Nephron progenitor cell (in vitro differentiated cells): ENCODE measurements at places on chromosomes 5 and 9.
A peak's percentile ranks its signal among the peaks of the same experiment; 100 is the strongest.

DNA sequence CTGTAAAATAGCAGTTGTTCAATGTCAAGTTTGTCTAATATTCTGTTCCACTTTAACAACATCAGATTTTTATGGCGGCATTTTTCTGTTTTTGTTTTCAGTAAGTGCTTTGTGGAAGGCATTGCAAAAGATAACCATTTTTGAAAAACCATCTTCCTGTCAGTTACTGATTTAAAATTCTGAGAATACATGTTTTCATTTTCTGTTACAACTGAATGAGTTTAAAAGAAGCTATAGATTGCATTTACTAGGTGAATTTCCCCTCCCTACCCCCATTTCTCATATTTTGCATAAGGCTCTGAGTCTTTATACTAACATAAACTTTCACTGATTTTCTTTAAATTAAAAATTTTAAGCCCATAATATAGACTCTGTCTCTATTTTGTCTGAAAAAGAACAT, 4.6 kb upstream of the ERAP2 start:
- no peak overlapping the region for H3K4me3 ChIP-seq
- H3K36me3 ChIP-seq, result no peaks in the 10 kb centered on the region
- no peaks in the 10 kb centered on the region for H3K27me3 ChIP-seq
- no peak for DNase-seq
- H3K27ac ChIP-seq, result no peak overlapping the region

DNA sequence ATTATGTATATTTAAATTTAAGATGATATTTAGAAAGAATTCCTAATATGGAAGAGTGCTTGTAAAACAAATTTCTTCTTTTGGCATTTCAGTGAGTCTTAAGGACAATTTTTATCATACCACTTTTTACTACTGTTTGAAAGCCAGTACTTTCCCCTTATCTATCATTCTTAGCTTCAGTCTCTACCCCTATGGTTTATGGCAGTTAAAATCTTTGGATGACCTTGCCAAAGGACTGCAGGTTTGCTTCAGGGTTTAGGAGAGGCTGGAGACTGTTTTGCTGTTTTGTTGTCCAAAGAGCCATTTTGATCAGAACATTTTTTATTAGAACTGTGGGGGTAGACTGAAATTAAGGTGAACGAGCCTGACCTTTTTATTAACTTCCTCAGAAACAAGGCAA, 30.8 kb downstream of the SLC38A9 start:
- no peak for DNase-seq
- peaks cover 25% of the 10 kb centered on the region for H3K36me3 ChIP-seq
- no peak overlapping the region for H3K27ac ChIP-seq
- H3K4me3 ChIP-seq, result no peak overlapping the region

DNA sequence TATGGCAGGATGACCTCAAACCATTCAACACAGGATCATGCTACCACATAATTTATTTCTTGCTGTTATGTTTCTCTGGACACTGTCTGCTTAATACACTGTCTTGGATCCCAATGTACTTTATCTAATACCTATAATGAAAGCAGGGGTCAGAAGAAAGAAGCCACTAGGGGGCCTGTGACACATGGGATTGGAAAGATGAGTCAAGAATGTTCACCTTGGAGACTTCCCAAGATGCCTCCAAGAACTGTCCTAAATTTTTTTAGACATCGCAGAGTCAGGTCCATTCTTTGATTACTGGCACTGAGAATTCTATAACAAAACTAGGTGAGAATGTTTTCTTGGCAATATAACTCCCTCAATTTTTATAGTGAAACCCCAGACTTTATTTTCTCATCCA, 305.8 kb upstream of the SMARCA2 start:
- DNase-seq, result no peak
- H3K36me3 ChIP-seq, result no peaks in the 10 kb centered on the region
- H3K27me3 ChIP-seq, result peaks cover 4% of the 10 kb centered on the region
- H3K4me3 ChIP-seq, result no peak overlapping the region

DNA sequence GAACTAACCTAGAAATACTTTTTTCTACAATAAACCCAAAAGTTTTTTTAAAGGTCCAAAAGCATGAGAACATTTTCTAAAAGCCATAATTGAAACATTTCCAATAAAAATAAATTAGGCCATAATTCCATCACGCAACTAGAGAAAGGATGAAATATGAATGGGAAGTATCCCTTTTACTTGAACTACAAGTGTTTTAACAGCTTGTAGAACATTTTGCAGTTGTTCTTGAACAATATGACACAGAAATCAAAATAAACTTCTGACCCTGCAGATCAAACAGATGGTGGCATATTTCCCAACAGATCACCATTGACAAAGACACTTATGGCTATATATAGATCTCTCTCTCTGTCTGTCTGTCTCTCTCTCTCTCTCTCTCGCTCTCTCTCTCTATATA, 624.4 kb downstream of the PSAT1 start:
- peaks cover 11% of the 10 kb centered on the region for H3K36me3 ChIP-seq
- H3K27me3 ChIP-seq, result peaks cover 4% of the 10 kb centered on the region
- no peak overlapping the region for H3K4me3 ChIP-seq

DNA sequence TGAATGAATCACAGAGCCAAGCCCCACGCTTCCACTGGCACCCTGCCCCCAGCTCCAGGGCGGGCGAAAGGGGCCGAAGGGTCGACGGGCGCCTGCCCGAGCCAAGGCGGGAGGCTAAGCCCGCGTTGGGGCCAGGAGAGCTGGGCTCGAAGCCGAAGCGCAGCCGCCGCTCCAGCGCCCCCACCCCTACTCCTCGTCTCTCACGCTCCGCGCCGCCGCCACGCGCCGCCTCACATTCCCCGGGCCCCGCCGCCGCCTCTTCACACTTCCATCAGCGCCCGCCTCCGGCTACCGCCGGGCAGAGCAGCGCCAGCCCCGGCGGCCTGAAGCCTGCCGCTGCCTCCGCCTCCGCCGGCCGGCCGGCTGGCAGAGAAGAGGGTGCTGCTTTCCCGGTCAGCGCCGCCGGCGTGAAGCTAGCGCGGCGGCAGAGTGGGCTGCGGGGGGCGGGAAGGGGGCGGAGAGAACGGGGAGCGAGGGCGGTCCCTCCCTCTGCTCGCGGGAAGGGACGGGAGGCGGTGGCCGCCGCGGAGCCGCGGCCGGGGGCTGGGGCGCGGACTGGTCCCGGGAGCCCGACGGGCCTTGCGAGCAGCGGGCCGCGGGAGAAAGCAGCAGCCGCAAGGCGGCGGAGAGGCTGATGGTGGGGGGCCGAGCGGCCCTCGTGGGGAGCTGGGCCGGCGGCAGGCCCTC, at the start of gene HOMER1:
Gene HOMER1, minus strand, starts transcription at position 431 of the 687 bp plus-strand sequence. CDS start 1,360 bp downstream, outside the sequence.
- H3K27me3 ChIP-seq, result no peaks in the 10 kb centered on the region
- H3K4me1 ChIP-seq, result peaks cover 60% of the 10 kb centered on the region
- H3K36me3 ChIP-seq, result no peaks in the 10 kb centered on the region
- DNase-seq, result peak; percentile 89
- peak within 1 kb of the TSS; percentile 100 for H3K27ac ChIP-seq

DNA sequence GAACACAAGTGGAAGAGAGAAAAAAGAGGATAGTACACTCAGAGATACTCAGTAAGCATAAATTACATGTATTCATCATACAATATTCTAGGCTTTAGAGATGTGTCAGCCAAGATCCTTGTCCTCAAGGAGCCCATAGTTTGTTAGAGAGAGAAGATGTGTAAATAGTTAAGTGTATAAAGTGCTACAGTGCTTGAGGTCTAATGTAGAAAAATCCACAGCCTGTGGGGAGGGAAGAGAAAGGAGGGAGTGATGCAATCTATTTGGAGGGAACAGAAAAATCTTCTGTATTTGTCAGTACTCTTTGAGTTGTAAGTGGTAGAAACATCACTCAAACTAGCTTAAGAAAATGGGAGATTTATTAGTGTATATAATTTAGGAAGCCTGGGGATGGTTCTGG, 81.9 kb downstream of the PALM2AKAP2 start:
- no peaks in the 10 kb centered on the region for H3K27me3 ChIP-seq
- no peak for DNase-seq
- H3K27ac ChIP-seq, result no peak overlapping the region
- H3K4me3 ChIP-seq, result no peak overlapping the region

DNA sequence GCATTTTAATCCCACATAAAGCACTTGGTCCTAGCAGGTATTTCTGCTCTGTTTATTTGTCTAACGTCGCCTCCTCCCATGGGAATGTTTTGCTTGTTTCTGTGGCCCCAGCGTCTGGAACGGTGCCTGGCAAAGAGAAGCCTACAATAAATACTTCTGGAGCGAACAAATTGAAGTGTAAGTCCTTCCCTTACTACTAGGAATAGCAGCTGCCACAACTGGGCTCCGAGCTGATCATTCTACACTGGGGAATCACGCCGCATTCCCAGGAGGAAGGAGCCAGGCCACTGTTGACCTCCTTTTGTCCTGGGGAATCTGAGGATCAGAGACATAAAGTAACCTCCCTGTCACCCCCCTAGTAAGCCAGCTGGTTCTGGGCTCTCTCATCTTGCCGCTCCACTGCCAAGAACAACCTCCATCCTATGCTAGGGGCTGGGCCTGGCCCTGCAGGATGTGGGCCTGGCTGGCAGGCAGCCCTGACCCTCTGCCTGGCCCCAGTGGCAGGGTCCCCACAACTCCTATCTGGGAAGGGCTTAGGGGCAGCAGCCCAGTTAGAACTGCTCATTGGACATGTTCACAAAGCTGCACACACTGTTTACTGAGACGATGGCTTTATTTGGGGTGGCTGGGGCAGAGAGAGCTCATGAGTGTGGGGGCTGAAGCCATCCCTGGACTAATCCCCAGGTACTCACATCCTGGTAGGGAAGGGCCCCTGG, 82.8 kb downstream of the GTF3C4 start:
- no peak overlapping the region for H3K27ac ChIP-seq
- peaks cover 5% of the 10 kb centered on the region for H3K27me3 ChIP-seq
- peaks cover 76% of the 10 kb centered on the region for H3K4me1 ChIP-seq
- peak overlapping the region; percentile 1 for H3K4me3 ChIP-seq

- H3K4me1 ChIP-seq, result no peaks in the 10 kb centered on the region
- DNase-seq, result no peak
- no peaks in the 10 kb centered on the region for H3K36me3 ChIP-seq
These were observed 328.1 kb downstream of the HINT1 start for GRCh38 chr5:130836729-130837649.

DNA sequence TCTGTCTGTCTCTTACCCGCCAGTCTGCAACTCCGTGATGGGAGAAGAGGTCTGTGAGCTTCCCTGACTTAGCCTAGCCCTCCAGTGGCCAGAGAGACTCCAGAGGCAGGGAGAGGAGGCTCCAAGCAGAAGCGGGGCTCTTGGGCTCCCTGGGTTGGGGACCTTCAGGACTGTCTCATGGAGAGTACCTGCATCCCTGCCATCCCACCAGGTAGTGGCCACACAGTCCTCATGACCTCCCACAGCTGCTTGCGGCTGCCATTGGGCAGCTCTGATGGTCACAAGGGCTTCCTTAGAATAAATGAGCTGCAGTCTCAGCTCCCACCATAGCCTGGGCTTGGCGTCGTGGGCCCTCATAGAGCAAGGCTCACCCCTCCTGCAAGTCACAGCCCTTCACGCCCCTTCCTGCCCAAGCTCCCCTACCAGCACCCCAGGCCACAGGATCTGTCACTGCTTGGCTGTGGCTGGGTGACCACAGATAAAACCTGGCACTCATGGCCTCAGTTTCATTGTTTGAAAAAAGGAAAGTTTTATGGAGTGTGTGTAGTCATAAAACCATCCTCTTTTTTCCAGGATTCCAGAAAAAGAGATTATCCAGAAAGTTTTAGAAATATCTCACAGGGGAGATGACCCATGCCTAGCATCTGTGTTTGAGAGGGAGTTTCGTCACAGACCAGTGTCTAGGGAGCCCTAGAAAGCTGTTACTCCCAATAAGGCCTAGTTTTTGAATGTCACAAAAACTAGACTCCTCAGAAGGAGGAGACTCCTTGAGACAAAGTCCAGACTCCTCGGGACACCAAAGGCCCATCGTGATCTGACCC, 48.4 kb downstream of the PPARGC1B start:
- peaks cover 5% of the 10 kb centered on the region for H3K27me3 ChIP-seq
- no peaks in the 10 kb centered on the region for H3K36me3 ChIP-seq
- no peak overlapping the region for H3K4me3 ChIP-seq

DNA sequence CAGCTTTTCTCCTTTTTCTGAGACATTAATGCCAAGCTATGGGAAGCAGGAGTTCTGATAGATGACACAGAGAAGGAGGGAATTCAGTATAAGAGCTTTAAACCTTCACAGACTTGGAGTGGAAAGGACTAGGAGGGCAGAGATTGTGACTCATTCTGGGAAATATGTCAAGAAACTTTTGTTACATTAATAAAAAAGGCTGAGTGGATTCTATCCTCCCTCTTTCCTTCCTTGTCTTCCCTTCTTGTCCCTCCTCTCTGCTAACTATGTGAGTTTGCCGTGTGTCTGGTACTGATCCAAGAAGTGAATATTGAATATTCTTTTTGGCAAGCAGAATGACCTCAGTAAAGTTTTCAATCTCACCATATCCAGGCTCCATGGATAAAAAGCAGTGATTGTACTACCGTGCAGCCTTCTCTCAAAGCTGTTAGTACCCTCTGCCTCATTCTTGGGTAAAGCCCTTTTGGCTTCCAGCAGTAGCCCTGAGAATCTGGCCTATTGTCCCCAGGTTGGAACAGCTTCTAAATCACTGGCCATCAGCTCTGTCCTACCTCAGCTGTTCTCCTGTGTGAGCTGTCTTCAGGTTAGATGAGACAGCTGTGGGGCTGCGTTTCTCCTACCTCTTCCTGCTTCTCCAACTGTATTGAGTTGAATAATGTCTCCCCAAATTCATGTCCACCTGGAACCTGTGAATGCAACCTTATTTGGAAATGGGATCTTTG, 73.9 kb downstream of the ATG10 start:
- H3K27me3 ChIP-seq, result no peaks in the 10 kb centered on the region
- DNase-seq, result no peak
- H3K4me1 ChIP-seq, result peaks cover 5% of the 10 kb centered on the region
- no peak overlapping the region for H3K4me3 ChIP-seq
